Aorta (tissue), 5 donors: ENCODE measurements at places on chromosomes 16 and 17. TPM values are rescaled to one million over a fixed set of nuclear protein-coding genes. Genes with fewer than 3 reads are reported as not detected.
A peak's percentile ranks its signal among the peaks of the same experiment; 100 is the strongest.

GRCh38 chr17:45240905-45241327 lies 19.2 kb downstream of the FMNL1 start:
- DNase-seq: no peak

DNA sequence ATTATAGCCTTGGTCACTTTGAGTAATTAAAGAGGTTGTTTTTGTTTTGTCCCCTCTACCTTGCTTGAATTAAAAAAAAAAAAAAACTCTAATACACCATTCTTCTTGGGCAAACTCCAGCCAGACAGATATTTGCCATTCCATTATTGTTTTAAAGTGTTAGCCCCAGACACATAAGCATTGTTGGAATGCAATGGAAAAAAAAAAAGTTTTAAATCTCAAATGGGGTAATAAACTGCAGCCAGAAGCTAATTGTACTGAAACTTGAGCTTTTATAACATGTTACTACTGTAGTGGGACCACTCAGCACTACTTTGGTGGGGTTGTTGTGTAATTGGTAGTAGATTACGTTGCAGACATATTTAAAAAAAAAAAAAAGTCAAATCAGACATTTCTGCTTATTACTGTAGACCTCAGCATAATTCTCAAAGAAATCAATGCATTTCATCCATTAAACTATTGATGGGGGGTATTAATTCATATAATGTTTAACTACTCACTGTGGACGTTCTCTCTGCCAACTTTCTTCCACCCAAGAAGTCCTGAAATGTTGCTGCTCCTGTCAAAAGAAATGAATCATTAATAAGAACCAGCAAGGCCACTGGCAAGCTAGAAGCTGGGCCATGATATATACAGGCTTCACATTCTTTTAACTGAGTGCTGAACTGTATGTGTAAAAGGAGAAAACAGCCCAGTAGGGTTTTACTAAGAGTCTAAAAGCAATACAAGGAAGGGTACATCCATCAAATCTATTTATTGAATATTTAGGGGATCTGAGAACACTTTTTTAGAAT lies 626.6 kb upstream of the SOX9 start:
- no peak for DNase-seq

GRCh38 chr17:18356624-18357023 lies 6.7 kb downstream of the SHMT1 start:
- no peak for DNase-seq

DNA sequence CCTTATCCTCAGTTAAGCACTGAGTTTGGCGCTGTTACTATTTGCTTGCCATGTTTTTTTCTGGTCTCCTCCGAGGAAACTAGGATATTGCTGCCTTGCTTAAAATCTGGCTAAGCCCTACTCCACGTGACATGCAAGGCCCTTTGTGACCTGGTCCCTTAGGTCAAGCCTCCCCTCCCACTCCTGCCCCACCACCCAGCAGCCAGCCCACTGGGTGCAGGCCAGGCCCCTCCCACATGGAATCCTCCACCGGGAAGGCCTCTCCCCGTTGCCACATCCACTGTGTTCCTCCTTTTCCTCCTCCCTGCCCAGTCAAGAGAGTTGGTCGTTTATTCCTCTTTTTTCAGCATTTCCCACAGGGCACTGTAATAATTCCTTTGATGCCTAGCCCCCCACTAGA lies 16.2 kb downstream of the PSMD3 start:
- peak; percentile 72 for DNase-seq

The CLEC10A gene
- total RNA-seq: 7.7 TPM

The APOH gene
- not detected for total RNA-seq
